Neural crest cell (in vitro differentiated cells): ENCODE measurements at places on chromosomes 7 and 10.

DNA sequence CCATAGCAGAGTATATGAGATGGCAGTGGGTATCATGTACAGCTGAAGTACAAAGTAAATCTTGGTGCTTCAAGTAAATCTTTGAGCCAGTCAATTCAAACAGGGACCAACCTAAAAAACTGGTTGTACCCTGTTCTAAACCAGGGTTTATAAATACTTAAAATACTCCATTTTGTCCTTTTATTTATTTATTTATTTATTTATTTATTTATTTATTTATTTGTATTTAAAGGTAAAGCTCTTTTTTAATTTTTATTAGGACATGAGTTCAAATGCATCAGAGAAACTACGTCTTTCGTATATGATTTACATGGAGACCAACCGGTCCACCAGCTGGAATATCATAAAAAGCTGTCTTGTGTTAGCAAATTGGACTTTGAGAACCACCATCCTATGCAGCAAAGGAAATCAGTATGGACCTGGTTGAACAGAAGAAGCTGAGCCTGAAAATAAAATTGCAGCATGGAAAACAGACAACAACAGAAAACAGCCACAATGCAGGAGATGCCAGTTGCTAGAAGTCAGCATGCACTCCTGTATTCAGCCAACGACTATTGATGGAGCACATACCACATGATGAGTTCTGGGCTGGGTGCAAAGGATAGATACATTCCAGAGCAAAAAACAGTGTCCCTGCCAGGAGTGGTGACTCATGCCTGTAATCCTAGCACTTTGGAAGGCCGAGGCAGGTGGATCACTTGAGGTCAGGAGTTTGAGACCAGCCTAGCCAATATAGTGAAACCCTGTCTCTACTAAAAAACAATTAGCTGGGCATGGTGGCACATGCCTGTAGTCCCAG lies 60.0 kb downstream of the PLXNA4 start:
- no peak for DNase-seq

DNA sequence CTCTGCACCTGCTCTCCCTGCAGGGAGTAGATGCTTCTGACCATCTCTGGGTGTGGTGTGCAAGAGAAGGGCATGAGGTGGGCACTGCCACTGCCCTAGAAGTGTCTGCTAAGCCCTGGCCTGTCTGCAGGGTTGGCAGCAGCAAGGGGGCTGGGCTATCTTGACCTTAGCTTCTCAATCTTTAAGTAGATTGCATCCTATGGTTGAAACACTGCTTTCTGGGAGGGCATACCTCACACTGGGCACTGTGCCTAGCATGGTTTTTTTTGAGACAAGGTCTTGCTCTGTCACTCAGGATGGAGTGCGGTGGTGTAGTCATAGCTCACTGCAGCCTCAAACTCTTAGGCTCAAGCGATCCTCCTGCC lies 54.9 kb downstream of the CLIP2 start:
- DNase-seq, result no peak

DNA sequence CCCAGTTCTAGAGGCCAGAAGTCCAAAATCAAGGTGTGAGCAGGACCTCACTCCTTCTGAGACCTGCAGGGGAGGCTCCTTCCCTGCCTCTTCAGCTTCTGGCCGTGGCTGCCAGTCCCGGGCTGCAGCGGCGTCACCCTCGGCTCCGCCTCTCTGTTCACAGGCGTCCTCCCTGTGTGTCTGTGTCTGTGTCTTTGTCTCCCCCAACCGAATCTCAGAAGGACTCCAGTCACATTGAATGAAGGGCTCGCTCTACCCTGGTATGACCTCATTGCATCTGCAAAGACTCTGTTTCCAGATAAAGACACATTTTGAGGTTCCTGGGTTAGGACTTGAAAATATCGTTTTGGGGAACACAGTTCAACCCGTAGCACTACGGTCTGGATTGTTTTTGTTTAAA lies 33.1 kb upstream of the GALNT11 start:
- DNase-seq, result peak; percentile 41

- DNase-seq, result no peak
Measured at GRCh38 chr10:35498693-35499092, 106.4 kb upstream of the GJD4 start.

DNA sequence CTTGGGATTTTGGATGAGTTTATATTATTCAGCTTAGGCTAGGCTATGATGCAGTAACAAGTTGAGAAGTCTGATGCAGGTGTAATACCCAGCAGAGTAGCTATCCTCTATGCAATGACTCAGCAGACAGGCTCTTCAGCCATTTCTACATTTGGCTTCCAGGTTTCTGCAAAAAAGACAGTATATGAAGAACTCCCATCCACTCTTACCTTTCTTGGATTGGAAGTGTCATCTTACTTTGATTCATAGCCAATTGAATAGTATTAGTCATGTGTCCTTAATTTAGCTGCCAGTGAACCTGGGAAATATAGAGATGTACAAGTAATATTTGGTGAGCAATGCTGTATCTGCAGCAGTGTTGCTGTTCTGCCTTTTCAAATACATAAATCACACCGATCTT lies 127.8 kb upstream of the NPSR1 start:
- DNase-seq, result no peak

DNA sequence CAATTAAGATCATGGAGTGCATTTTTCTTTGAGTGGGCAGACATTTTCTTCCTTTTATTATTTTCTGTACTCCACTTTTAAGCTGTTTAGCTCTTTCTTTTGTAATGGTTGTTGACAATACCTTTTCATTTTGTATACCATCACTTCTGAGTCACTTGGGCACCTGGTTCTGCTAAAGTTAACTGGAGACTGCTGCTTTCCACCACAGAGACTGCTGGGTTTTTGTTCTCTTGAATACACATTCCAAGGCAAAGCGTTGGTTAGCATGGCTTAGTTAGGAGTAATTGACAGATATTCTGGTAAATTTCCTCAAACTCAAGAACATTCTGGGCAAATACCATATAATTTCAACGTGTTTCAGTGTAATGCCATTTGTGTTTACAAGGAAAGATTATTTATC lies 541.9 kb upstream of the CELF2 start:
- DNase-seq, result no peak

- no peak for DNase-seq
Measured at GRCh38 chr10:11539191-11539868, 72.1 kb downstream of the USP6NL start.

DNA sequence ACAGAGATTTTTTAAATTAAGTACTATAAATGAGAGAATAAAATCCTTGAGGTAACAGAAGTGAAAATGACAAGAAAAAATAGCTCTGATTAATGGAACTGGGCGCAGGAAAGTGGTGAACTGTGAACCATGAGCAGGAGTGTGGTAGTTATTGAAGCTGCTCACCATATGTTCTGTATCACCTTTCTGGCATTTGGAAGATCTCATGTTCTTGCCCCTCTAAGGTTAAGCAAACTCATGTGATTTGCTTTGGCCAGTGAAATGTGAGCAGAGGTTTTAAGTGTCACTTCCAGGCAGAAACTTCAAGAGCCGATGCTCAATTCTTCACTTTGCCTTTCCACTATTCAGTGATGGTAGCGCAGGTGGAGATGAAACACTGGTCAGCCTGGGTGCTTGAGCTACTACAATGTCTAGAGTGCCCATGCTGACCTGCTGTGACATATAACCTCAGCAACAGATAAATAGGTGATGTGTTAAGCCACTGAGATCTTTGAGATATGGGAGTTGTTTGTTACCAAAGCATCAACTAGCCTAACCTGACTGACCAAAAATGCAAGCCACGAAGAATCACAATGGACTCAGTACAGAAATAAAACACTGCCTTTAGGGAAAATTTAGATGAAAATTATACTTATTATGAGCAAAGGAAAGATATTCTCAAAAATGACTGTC lies 18.4 kb downstream of the MTPAP start:
- DNase-seq, result no peak
